ENCODE measurements at places on chromosomes 4 and X.
A peak's percentile ranks its signal among the peaks of the same experiment; 100 is the strongest.

DNA sequence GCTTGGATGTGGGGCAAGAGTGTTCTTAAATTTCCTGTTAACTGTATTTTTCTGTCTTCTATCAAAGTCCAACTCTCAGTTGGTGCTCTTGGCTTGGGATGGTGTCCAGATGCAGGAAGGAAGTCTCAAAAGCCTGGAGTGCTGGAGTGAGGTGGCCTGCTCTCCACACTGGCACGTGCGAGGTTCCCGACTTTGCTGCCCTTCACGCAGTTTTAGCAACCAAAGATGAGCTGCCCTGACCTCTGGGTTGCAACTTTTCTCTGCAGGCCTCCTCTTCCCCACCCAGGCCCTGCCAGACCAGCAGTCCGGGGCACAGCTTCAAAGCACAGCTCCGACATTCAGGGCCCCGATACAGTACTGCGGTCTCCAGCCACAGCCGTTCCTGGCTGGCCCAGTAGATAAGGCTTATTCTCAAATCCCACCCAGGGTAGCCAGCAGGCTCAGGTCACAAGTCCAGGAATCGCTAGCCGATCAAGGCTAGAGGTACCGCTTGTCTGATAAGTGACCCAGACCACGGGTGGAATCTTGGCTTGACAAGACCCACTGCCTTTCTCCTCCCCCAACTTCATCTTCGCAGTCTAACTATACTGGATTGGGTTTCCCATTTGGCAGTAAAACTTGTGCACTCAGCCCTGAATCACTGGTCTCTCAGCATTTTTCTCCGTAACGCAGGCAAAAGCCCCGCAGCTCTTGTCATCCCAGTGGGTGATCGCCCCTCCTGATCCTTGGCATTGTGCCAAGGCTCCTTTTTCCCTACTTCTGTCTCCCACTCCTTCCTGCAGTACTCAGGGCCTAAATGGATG lies 21.8 kb upstream of the JADE1 start:
- DNase-seq: no peak

- no peak for DNase-seq
These were observed 49.8 kb upstream of the LGI2 start for GRCh38 chr4:25080571-25080970.

DNA sequence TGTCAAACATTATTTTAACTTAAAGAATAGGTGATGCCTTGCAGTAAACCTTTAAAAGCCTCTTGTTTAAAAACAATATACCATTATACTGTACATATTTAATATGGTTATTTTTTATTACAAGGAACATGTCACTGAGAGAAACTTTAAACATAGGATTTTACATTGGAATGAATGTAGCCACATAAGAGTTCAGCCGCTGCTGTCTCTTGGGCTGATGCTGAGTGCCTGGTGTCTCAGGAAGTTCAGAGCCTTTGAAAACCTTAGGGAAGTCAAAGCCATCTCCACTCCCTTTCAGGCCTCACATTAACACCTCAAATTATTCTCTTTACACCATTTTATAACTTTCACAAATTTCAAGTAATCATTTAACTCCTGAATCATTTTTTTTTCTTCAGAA lies 93.5 kb upstream of the DKK2 start:
- DNase-seq: no peak

GRCh38 chr4:7389719-7390118 lies 45.0 kb downstream of the PSAPL1 start:
- DNase-seq: no peak

DNA sequence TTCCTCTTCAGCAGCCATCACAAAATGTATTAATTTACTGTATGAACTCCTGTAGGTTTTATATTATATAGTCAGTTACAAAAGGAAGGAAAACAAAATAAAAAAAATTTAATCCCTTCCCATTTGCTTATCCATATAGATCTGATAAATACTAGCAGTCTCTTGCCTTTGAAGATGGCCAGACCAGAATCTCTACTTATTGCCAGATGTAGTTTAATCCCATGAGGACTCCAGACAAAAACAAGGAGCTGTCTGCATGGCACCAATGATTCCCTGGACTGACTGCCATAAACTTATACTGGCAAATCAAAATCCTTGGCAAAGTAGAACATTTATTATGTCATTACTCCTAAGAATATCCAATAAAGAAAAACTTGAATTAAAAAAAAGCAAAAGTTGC lies 223.3 kb upstream of the MAB21L2 start:
- no peak for DNase-seq

GRCh38 chr4:107017443-107018343 lies 18.4 kb downstream of the DKK2 start:
- peak; percentile 21 for DNase-seq

GRCh38 chrX:109393859-109394258 lies 88.0 kb downstream of the GUCY2F start:
- peak; percentile 1 for DNase-seq

DNA sequence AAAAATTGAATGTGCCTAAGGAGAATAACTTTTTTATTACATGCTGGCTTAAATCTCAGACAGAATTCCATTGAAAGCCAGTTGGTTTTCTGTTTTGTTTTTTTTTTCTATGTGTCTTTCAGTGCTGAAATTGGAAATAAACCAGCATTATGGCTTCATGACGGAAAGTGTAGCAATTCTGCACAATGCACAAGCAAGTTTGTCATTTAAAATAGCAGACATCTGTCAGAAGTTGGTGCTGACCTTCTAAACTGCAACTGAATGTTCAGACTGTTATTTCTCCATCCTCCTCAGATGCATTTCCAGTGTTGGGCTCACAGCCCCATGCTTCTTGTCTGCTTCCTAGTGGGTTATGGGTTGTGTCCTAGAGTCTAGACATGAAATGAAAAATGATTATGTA lies 107.2 kb upstream of the LIMCH1 start:
- DNase-seq: no peak

DNA sequence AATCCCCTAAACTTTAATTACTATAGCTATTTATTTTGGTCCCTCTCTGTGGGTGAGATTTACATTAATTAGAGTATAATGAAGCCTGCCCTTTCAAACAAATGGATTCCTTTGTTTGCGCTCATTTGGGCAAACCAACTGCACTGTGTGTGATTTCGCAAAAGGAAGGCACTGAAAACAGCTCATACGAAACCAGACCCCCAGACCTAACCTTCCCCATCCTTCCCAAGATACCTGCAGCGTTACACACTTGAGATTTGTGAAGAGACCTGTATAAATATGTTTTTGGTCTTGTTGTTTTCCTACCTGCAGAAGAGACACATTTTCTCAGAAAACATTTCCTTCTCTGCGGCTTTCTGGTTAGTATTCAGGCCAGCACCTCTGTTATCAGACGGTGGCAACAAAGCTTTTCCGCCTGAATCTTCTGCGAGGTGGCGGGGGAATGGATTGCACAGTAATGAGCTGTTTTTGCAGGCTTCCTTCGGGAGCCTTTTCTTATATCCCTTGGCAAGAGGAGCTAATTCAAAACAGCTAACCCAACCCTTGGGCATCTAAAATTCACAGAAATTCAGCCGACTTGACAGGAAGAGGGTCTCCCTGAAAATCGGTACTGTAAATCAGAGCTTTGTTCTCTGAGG lies 47.6 kb downstream of the CBLL2 start:
- DNase-seq: no peak

- no peak for DNase-seq
These were observed 144.6 kb downstream of the SOX3 start for GRCh38 chrX:140360284-140360683.

GRCh38 chrX:3711331-3711917 lies 2.0 kb downstream of the PRKX start:
- no peak for DNase-seq

DNA sequence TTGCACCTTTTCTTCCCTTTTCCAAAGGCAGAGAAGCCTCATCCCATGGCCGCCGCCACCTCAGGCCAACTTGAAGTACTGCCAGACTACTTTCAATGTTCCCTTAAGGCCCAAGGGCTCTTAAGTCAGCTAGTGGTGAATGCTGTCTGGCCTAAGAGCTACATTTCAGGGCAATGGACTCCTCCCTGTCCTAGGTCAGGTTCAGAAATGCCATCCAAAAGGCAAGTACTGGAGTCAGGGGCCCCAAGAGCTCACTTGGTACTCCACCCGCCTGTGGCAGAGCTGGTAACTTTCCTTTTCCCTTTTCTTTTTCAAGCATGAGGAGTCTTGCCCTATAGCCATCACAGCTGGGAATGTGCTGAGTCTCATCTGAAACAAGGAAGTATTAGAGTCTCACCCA lies 327.1 kb downstream of the NAP1L3 start:
- no peak for DNase-seq
